ENCODE measurements at places on chromosomes 7 and 10.
A peak's percentile ranks its signal among the peaks of the same experiment; 100 is the strongest.

DNA sequence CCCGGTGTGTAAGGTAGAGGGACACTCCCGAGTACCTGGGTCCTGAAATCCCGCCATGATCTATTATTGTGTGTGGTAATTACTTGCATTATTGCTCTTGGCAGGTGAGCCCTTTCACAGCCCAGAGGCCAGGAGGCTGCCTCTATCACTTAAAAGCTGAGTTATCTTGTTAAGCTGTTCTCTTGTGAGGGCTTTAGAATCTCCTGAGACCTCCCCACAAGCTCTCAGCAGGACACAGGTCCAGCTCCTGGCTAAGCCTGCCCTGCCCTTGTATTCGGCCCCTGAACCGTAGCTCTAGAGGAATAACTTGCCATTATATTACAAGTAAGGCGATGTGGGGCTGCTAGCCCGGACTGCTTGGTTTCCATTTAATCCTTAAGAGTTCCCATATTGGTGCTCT is 13.9 kb downstream of the SND1 start:
- no peak for DNase-seq

DNA sequence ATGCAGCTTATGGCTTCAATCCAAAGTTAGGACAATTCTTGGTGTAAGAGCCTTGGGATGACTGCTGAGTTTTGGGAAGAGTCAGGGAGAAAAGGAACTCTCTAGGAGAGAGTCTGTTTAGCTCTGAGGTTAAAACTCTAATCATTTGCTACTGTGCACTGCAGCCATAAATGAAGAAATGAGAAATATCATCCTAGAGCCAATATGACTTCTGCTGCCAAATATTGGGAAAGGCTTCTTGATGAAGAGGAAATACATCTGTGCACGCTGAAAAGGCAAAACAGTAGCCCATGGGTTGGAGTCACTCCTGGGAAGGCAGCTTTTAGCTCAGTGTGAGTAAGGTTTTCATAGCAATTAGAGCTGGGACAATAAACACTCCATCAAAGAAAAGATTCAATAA is 308.8 kb downstream of the SFMBT2 start:
- DNase-seq, result no peak

DNA sequence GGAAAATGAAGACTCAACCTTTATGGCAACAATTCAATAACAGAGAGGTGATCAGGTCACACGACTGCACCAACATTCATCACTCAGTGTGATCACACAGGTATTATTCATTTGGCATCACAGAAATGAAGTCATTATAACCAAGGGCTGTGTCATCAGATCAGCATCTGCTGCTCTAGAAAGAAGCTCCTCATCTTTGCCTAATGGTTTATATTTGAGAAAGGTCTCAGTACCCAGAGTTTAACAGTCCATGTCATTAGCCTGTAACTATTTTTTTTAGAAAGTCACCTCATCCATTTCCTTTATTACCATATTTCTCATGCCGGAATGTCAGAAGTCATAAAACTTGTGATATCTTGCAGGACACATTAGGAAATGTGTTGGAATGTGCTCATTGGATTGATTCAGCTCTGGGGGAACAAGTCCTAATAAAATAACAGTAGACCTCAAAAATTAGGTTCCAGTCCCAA is 45.1 kb upstream of the PRKG1 start:
- DNase-seq, result peak; percentile 46

DNA sequence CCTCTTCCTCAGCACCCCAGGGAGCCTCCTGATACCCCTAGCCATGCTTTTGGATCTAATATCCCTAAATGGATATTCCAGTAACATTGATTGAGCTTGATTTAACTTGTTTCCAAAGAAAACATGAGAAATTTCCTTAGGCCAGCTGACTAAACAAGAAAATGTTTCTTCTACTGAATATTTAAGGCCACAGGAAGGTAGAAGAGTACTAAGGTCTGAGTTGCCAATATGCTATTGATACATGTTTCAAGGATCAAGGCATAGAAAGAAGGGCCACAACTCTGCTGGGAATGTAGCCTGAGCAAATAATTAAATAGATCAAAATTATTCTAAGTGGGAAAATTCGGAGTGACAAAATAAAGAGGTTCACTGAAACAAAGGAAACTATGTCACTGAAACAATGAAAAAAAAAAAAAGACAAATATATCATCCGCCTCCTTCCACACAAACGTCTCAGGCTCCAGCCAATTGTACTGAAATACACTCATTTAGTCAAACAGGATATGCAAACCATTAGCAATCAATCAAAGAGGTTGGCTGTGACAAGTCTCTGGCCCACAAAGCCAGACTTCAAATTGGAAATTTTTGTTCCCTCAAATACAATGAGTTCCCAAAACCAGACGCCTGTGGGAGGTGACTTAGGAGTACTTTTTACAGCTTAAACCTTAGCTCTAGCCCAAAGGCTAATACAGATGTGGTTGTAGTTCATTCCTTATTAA is 396.2 kb downstream of the HTR7 start:
- no peak for DNase-seq

DNA sequence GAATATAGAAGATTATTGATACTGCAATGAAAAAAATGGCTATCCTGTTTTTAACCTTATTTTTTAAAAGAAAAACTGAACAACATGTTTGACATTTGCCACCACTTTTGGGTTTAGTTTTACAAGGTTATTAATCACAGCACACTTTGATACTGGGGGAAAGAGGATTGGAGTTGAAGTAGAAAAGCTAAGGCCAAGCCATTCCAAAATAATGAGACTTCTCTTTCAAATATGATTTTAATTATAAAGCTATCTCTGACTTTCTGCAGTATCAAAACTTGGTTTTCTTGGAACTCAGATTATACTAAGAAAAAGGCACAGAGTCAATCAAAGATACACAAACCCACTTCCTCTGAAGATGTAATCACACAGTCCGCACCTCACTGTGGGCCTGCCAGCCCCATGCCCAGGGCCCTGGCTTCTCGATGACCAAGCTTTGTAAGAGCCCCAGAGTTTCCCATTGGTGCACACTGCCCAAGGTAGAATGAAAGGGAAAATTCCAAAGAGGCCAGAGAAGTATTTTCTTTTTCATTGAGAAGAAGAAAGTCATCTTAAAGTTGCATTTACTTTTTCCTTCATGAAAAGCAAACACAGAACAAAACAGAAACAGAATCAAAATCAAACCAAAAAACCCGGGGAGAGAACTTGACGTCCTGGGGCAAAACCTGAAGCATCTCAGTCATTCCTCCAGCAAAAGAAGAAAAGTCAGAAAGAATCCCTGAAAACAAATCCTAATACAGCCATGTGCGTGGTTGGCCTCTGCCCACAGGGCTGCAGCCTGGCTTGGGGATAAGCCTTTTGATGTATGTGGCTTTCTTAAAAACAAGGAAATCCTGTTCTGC is 187.7 kb upstream of the KLF6 start:
- no peak for DNase-seq

- DNase-seq, result no peak
These were observed 14.8 kb downstream of the TLX1 start for GRCh38 chr10:101145750-101146391.

DNA sequence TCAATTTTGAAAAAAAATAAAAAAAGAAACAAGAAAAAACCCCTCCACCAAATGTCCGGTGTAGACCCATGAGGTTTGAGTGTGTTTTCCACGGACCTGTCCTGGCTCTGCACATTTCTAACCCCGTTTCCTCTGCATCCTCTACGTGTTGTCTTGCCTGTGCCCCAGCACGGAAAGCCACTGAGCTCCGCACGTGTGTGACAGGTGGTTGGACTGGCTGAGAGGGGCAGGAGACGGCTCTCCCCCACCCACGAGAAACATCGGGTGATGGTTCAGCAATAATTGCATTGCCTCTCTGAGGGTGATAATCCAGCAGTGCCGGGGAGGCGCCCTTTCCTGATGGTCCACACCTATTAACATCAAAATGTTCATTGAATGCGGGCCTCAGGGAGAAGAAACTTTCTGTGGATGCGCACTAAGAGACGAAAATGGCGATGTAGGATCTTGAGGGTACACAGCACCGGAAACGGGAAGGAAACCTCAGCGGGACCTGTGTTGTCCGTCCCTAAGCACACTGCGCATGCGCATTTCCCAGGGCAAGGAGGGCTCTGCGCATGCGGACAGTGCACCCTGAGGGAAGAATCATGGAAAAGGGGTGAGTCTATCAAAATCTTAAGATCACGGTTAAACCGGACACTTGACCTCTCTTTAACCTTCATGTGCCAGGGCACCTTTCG is 470.1 kb upstream of the ADARB2 start:
- no peak for DNase-seq

DNA sequence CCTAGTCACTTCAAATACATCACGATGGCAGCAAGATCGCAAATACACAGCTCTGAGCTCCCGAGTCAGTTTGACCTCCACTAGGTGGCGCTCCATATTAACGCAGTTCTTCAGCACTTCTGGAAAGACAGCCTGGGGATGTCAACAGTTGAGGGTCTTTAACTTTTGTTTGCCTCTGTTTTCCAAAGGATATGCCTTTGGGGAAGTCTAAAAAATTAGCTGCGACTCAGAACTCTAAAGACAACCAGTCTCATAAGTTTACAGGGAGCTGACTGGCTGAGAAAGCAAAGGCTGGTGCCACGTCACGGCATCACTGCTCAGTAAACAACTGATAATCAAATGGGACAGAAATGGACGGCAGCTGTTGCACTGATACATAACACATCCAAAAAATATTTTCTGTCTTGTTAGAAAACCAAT is 458.8 kb downstream of the SORCS1 start:
- DNase-seq, result peak; percentile 56

- DNase-seq, result no peak
These were observed 37.9 kb upstream of the TNS3 start for GRCh38 chr7:47619806-47620205.

DNA sequence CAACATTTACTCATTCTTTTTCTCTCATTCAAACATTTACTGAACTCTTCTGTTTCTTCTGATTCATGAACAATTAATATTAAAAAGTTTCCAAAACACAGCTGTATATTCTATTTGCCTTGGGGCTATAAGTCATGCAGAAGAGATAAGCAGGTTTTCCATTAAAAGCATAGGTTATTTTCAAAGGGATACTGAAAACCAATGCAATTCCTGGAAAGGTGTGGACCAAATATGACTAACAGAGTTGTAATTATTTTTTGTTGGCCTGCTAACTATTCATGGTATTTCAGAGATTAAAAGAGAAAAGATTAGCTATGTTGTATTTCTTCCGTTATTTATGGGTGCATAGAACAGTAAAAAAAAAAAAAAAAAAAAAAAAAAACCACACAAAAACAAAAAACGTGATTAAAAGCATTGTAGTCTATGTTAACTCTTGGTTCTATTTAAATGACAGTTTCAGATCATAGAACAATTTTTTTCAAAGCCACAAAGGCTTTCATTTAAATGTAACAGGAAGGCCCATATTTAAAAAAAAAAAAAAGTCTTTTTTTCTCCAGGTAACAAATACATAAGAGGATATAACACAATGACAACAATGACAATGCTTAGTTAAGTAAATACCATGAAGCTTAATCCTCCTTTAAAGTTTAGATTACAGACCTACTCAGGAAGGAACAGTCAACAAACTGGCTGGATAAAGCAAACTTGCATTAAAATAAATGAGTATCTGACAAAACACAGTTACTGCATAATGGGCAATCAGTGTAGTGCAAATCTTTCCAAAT is 1042.9 kb downstream of the GATA3 start:
- no peak for DNase-seq

GRCh38 chr7:77576856-77577255 is 39.8 kb downstream of the PTPN12 start:
- DNase-seq, result no peak

DNA sequence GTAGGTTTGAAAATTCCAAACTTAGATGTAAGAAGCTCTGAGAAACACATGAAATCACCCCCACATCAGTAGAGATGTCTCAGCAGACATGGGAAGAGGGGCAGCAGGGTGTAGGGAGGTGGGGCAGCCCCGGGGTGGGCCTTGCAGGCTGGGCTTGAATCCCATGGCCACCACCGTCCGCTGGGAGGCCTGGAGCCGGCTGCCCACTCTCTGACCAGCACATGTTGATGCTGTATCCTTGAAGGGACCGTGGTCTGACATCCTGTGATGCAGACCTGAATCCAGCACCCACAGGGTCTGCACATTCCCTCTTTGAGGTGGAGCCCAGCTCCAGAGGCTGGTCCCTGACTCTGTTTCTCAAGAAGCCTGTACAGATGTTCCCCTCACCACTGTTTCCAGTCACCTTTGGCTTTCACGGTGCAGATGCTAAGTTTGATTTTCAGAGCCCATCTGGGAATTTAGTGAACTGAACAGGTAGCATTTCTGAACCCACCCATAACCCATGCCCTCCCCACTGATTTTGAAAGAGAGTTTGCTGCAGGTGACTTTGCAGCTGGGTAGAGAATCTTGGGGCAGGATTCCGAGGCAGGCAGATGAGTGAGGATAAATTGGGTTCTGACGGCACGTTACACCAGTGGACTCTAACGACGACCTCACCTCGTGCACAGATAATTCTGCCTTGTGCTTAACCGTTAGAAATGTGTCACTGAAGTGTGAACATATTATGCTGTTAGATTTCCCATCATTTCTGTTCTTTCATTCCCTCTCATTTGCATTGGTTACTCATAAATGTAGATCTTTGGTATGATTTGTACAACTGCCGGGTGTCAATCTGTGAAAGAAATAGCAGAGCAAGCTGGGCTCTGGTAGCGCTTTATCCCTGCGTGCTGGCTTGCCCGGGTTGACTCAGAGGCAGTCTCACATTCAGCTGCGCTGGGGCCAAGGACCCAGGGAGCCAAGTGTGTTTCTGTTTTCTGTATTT is 45.7 kb downstream of the IKZF1 start:
- DNase-seq, result no peak

- no peak for DNase-seq
These were observed 451.5 kb upstream of the SEMA3D start for GRCh38 chr7:85638394-85638793.

DNA sequence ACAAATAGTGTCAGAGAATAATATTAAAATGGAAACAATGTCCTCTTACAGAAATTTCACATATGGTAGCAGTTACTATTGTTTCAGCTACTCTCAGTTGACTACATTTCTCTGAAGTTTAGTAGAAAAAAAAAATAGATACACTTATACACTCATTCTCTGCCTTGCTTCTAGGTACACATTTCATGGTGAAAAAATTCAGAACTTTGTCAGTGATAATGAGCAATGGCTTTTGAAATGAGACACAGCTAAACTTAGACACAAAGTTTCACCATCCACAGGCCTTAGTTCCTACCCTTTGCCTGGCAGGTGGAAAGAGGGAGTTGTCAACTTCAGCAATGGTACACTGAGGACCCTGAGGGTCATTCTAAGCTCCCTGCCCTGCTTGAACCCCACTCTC is 69.2 kb downstream of the CPVL start:
- DNase-seq, result peak; percentile 20

DNA sequence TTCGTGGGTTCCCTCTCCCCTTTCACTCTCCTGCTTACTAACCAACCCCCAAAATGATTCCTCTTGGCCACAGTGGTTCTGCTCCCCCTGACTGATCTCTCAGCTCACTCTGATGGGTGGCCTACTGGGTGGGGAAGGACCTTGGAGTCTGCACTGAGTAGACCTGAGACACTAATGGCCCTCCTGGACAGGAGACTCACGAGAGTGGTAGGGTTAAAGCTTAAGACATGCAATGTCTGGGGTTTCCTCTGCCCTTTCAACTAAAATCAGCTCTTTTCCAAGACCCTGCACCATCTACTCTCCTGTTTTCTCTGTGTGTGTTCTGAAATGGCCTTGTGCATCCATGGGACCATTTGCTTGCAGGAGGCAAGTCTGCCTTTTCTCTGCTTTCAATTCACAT is 631.4 kb downstream of the ACTR3B start:
- no peak for DNase-seq
